Stimulated activated CD4-positive, alpha-beta T cell treated with anti-CD3 and anti-CD28 coated beads, Interleukin-15, amount 100 ng/mL, for 1 hour (primary cell): ENCODE measurements at places on chromosomes 3 and 15.

GRCh38 chr3:8739757-8740504, 6.3 kb downstream of the CAV3 start:
- no peak for DNase-seq

GRCh38 chr3:129040579-129041300, 19.8 kb upstream of the GP9 start:
- no peak for DNase-seq

GRCh38 chr3:194268654-194269512, 82.2 kb downstream of the CPN2 start:
- DNase-seq: no peak

GRCh38 chr3:55074796-55075195, 146.9 kb upstream of the LRTM1 start:
- DNase-seq: no peak

GRCh38 chr15:82750831-82751180, 41.1 kb upstream of the AP3B2 start:
- DNase-seq: no peak

GRCh38 chr3:149572796-149573414, 84.9 kb downstream of the WWTR1 start:
- DNase-seq: no peak

GRCh38 chr3:61736506-61736905, 175.1 kb downstream of the PTPRG start:
- DNase-seq: no peak

- no peak for DNase-seq
Observed at GRCh38 chr3:12313519-12313918, 24.6 kb downstream of the PPARG start.

DNA sequence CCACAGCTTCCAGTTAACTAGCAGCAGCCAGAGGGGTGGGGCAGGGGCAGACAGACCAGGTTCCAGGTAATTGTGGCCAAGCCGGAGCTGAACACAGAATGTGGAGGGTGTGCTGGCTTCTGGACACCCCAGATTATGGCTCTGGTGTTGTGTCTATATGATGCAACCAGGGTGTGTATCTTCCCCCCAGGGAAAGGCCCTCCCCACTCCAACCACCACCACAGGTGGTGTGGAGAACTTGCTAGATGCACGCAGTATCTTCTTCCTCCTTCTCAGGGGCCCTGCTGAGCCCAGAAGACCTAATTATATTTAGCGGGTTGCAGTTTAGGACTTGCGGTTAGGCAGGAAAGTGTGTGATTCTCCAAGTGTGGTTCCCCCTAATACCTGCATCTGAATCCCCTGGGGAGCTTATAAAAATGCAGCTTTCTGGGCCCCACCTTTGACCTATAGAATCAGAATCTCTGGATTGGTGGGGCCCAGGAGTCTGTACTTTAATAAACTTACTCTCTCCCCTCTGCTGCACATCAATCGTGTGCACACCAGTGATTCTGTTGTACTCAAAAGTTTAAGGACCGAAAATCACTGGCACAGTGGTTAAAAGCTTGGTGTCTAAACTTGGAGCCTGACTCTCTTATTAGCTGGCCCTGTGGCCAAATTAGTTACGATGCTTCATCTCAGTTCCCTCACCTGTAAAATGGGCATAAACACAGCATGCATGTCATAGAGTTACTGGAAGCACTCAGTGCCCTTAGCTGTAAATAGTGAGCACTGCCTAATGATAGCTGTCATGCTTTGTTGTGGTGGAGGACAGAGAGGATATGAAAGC, 379.1 kb upstream of the PROK2 start:
- no peak for DNase-seq

GRCh38 chr3:56383092-56383491, 85.2 kb downstream of the ERC2 start:
- no peak for DNase-seq
